ENCODE measurements at places on chromosomes 4 and X. TPM values are rescaled to one million over a fixed set of nuclear protein-coding genes. Genes with fewer than 3 reads are reported as not detected.

DNA sequence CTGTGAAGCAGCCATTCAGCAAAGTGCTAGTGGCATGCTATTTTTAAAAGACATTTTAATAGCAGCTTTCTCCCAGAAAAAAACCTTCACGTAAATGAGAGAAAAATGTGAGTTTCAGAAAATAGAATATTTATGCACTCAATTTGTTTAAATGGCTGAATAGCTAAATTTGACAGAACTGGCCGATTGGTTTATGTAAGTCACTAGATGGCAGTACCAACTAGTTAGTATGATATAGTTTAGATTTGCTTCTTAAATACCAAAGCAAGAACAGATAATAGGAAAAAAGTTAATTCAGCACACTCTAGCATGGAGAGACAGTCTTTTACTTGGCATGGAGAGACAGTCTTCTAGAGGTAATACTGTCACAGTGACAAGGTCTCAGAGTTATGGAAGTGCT lies 250.1 kb downstream of the SNCA start:
- no peak for DNase-seq

DNA sequence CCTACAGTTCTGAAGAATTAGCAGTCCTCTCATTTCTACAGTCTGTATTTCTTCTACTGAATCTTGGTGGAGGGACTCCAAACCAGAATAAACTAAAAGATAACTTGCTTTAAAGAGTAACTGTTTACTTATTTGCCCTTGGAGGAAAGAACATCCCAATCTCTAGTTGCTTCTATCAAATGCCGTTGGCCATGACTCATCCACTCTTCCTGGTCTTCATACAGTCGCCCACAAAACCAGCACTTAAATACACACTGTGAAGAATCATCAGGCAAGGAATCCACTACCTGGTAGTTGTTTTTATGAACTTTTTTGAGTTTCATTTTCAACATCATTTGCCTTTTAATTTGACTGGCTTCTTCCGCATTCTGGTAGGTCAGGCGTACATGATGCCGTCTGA lies 14.2 kb downstream of the ZNF518B start:
- no peak for DNase-seq

MGAT4D gene
- not detected for total RNA-seq

DNA sequence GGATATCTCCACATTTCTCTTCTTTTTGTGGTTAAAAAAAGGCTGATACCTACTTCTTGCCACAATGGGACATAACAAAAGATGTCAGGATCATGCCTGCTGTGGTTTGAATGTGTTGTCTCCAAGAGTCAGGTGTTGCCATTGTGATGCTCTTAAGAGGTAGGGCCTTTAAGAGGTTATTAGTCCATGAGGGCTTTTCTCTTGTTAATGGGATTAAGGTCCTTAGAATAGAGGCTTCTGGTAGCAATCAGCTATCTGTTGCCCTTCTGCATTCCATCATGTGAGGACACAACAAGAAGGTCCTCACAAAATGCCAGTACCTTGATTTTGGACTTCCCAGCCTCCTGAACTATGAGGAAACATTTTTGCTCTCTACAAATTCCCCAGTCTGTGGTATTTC lies 191.4 kb downstream of the GBA3 start:
- DNase-seq = no peak

SPANXN3 gene
- total RNA-seq = not detected

- no peak for DNase-seq
Measured at GRCh38 chr4:28508636-28509035, 1648.0 kb downstream of the STIM2 start.

SOWAHB gene
- total RNA-seq = 19.3 TPM

BMX gene
- total RNA-seq = 1.1 TPM
